Activated CD8-positive, alpha-beta memory T cell treated with anti-CD3 and anti-CD28 coated beads for 24 hours (primary cell): ENCODE measurements at places on chromosomes 2 and 18.
A peak's percentile ranks its signal among the peaks of the same experiment; 100 is the strongest.

GRCh38 chr2:165155152-165155551 is 48.7 kb downstream of the SCN3A start:
- no peak for DNase-seq

GRCh38 chr2:138948070-138948539 is 167.9 kb upstream of the NXPH2 start:
- DNase-seq, result no peak

DNA sequence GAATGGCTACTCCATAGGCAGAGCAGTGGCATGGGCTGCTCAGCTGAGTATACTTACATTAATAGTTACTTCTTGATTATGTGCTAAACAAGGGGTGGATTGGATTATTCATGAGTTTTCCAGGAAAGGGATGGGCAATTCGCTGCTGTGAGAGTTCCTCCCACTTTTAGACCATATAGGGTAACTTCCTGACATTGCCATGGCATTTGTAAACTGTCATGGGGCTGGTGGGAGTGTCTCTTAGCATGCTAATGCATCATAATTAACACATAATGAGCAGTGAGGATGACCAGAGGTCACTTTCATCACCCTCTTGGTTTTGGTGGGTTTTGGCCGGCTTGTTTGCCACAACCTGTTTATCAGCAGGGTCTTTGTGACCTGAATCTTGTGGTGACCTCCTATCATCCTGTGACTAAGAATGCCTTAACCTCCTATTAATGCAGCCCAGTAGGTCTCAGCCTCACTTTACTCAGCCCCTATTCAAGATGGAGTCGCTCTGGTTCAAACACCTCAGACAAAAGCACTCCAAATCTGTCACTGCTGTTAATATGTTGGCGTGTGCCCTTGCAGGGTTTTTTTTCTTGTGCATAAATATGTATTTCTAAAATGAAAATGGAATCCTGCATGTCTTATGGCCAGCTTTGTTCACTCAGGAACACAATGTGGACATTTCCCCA is 56.0 kb downstream of the CYBRD1 start:
- DNase-seq, result no peak

- no peak for DNase-seq
These were observed 112.3 kb upstream of the TMEM18 start for GRCh38 chr2:789529-789928.

- DNase-seq, result no peak
These were observed 62.1 kb upstream of the DYNAP start for GRCh38 chr18:54528942-54529376.

GRCh38 chr2:9474361-9475057 is at the start of gene IAH1:
Gene IAH1 (plus strand): TSS chr2:9474551. CDS start chr2:9474567, 16 bp downstream.
- peak; percentile 85 for DNase-seq

DNA sequence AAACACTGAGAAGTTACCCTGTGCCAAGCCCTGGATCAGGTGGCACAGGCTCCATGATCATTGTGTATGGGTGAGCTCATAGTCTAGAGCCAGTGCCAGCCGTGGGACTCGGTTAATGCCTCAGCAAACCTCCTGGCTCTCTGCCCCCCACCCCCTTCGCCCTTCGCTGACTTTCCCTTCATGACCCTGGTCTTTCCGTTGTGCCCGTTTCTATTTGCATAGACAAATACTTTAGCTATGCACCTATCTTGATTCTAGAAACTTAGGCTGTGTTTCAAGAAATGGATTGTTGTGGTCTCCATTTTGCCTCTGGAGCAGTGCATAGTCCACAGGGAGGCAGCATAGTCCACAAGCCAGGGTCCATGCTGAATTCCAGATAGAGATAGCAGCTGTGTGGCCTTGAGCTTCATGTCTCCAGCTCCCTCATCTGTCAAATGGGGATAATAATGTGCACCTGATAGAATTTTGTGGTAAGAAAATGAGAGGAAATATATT is 44.8 kb upstream of the KDM3A start:
- DNase-seq, result no peak

GRCh38 chr2:23554054-23554697 is 169.2 kb downstream of the KLHL29 start:
- DNase-seq, result no peak

DNA sequence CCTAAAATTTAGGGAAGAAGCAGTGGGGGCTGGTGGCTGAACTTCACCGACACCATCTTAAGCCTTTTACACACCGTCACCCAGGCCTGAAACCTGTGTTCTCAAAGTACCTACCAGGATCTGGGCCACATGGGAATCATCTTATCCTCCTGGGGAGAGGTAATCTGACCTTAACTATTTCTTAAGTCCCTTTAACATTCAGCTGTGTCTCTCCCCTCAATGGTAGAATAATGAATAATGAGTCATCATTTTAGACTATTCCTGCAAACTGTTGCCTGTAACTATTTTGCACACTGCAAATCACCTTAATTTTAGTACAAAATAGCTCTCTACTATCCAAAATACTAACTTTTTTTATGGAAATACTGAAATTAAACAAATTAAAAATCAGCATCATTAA is 149.4 kb upstream of the KLF7 start:
- DNase-seq, result no peak

GRCh38 chr2:88269836-88270235 is 99.7 kb downstream of the THNSL2 start:
- DNase-seq, result no peak

- no peak for DNase-seq
These were observed 638.1 kb downstream of the DSC3 start for GRCh38 chr18:30404422-30404821.

- DNase-seq, result no peak
These were observed 125.9 kb downstream of the CCDC85A start for GRCh38 chr2:56309626-56310170.

DNA sequence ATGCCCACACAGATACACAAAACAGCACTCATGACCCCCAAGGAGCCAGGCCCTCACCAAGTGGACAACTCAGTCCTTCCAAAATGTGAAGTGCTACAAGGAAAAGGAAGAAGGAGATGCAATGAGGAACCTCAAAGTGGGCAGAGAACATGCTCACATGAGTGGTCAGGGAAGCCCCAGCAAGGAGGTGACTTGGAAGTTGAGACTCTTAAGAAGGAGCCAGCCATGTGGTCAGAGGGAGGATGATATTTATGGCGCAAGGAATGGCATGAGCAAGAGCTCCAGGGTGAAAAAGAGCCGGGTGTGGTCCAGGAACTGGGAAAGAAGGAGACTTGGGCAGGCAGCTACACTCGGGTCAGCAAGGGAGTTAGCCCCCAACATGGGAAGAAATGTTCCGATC is 30.0 kb upstream of the KLHL29 start:
- DNase-seq, result no peak

DNA sequence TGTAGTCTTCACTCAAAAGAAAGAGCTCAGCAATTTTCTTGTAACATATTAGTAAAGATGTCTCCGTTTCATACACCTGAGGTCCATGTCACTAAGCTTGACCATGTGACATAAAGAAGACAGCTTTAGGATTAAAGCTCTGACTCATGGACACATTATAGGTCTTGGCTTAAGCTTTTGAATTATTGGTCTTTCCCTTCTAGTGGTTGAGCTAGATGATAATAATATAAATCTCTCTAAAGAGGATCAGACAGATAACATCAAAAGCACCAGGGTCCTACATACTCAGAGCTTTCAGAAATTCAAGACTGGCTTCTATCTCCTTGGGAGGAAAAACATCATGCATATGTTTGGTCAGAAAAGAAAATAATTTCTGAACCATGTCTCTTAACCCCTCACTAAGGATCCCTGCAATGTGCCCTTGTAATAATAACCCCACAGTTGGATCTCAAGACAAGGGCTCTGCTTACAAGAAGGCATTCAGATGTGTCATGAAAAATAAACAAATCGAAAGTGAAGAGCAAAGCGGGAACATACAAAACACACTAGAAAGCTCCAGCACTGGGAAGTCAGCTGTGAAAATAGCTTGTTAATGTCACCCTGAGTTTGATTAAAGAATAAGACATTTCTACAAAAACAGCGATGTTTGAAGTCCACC is 174.5 kb downstream of the PID1 start:
- no peak for DNase-seq

DNA sequence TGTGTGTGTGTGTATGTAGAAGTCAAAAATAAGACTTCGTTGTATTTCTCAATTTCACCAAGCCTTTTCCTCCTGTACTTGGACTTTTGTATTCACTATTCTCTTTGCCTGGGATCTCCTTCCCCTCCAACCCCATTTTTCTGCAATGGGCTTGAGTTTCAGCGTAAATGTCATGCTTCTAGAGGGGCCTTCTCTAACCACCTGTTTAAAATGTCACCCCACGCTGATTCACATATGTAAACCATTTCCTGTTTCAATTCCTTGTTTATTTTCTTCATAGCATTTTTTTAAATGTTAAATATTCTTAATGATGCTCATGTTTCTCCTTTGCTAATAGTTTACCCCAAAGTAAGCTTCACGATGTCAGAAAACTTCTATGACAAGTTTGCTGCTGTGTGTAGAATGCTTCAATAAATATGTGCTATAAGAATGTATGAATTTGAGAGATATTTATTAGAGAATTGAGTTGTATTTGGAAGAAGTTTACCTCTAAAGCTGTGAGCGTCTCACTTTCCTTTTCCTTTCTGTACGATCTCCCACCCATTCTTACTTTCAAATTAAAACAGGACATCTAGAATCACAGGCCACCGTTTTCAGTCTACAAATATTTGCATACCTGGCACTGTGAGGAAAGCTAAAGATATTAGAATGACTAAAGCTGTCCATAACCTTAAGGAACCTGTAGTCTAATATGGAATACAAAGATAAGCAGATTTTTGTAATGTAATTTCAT is 762.4 kb downstream of the LRRTM4 start:
- no peak for DNase-seq

DNA sequence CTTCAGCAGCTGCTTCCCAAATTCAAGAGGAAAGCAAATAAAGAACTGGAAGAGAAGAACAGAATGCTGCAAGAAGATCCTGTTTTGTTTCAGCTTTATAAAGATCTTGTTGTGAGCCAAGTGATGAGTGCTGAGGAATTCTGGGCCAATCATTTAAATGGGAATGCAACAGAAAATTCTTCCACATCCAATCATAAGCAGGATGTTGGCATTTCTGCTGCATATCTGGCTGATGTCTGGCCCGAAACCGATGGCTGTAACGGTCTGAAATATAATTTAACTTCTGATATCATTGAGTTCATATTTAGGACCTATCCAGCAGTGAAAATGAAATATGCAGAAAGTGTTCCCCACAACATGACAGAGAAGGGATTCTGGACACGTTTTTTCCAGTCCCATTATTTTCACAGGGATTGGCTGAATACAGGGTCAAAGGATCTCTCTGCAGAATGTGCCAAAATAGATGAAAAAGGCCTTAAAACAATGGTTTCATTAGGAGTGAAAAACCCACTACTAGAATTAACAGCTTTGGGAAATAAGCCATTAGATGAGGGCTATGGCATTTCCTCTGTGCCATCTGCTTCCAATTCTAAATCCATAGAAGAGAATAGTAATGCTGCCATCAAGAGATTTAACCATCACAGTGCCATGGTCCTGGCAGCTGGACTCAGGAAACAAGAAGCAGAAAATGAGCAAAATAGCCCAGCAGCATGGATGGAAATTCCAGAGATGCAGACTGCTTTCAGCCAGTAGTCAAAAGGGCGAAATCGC is 175.6 kb downstream of the MC4R start:
- DNase-seq, result no peak

DNA sequence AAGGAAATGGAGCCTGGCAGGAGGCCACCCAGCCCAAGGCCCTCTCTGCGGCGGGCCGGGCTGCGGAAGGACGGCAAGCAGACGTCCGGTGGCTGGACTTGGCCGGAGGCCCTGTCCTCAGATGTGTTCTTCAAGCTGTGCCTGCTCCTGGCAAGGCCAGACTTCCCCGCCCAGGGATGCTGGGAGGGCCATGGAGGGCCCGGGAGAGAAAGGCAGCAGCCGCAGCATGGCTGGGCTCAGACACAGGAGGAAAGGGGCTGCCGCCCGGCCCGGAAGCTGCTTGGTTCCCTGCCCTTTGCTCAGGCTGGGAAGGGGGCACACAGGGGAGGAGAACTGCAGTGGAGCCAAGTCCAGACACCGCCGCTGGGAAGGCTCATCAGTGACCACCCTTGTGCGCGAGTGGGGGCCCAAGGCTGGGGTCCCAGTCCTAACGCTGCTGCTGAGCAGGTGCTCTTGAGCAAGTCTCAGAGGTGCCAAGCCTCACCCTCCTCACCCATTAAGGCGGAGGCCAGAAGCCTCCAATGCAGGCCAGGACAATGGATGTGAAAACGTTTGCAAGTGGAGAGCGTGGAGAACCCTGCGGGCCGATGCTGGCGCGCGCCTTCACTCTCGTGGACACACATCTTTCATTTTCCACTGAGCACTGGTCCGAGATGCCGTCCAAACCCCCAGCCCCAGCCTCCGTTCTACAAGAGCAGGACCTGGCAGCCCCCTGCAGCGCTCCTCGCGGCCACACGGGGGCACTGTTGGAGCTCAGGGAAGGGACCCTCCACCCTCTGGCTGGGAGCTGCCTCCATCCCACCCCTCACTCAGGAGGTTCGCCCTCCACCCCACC is 7.9 kb downstream of the CROCC2 start:
- DNase-seq, result peak; percentile 88

- DNase-seq, result no peak
These were observed 26.5 kb downstream of the SLC1A4 start for GRCh38 chr2:65015731-65016130.
